ENCODE measurements at places on chromosomes 6 and 20.

DNA sequence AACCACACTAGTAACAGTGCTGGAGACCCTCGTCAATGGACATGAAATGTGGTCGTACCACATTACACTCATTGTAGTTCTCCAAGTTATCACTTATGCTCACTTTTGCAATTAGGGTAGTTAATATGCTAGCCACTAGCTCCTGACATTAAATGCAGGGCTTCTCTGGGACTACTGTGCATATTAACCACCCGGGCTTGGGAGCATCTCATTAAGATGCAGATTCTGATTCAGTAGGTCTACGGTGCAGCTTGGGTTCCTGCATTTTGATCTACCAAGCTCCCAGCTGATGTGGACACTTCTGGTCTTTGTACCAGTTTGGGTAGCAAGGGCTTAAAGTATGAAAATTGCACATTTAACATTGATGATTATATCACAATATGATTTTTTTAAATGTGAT is 98.0 kb downstream of the ZFP64 start:
- no peak for DNase-seq

DNA sequence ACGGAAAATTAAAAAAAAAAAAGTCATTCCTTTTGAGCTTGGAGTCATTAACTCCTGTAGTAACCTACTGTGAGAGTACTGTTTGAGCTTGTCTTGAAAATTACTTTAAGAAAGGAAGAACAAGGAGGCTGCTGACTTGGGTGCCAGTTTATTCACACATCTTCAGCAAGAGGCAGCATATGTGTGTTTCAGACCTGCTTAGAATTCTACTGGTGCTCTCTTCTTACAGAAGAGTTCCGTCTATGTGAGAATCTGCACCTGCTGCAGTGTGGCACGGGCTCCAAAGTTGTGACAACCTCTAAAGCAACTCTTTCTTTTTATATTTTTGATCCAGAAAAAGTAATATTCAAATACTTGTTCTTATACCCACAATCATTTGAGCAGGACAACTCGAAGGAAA is 117.4 kb upstream of the SOX4 start:
- no peak for DNase-seq

DNA sequence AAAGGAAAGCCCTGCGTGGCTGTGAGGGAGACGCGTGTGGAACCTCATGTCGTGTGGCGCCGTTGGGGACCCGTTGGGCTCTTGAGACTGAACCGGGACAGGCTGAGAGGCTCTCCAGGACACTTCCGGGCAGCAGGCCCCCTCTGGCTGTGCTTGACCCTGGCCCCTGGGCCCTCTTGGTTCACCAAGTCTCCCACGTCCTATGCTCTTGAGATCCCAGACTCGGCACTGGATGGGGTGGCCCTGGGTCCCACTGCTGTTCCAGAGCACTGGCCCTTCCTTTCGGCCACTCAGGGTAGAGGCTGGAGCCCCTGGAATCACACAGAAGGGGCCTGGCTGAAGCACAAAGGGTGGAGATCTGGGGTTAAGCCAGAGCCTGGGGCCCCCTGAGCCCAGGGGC is 30.4 kb downstream of the NTSR1 start:
- no peak for DNase-seq

DNA sequence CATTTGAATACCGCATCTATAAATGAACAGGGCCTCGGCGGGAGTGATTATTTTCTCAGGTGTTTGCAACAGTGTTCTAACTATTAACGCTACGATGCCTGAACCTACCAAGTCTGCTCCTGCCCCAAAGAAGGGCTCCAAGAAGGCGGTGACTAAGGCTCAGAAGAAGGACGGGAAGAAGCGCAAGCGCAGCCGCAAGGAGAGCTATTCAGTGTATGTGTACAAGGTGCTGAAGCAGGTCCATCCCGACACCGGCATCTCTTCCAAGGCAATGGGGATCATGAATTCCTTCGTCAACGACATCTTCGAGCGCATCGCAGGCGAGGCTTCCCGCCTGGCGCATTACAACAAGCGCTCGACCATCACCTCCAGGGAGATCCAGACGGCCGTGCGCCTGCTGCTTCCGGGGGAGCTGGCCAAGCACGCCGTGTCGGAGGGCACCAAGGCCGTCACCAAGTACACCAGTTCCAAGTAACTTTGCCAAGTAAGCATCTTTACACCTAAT is 70.9 kb downstream of the HFE start:
- DNase-seq = peak; percentile 67

DNA sequence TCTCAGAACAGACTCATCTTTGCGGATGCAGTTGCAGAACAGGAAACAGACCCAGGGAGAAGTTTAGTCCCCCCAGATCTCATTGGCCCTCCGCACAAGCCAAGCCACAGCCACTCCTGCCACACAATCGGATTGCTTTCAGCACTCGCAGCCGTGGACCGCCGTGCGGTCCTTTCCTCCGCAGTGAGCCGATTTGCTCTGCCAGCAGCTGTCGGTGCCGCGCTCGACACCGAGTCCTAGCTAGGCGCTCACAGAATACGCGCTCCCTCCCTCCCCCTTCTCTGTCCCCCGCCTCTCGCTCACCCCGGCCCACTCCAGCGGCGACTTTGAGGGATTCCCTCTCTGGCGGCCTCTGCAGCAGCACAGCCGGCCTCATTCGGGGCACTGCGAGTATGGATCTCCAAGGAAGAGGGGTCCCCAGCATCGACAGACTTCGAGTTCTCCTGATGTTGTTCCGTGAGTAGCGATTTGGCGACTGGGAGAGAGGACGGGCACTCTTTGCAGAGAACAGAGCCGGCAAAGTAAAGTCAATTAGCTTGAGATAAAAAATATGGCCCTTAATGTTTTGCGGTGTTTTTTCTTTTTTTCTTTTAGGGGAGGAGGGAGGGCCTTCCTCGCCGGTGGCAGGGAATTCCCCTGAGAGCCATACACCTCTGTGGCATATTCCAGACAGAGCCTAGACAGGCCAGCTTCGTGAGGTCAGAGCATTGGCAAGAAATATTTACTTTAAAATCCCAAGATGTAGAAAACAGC is at the start of gene LAMP5:
Gene LAMP5, plus strand, starts transcription at position 130 of the 753 bp plus-strand sequence. Its CDS starts 263 bp downstream, at position 393.
- DNase-seq = no peak

Data from stimulated activated naive CD4-positive, alpha-beta T cell treated with Interleukin-2 at 50 U/mL for 16 hours (primary cell).